GM18507 (cell line): ENCODE measurements at places on chromosomes 2 and 18.

DNA sequence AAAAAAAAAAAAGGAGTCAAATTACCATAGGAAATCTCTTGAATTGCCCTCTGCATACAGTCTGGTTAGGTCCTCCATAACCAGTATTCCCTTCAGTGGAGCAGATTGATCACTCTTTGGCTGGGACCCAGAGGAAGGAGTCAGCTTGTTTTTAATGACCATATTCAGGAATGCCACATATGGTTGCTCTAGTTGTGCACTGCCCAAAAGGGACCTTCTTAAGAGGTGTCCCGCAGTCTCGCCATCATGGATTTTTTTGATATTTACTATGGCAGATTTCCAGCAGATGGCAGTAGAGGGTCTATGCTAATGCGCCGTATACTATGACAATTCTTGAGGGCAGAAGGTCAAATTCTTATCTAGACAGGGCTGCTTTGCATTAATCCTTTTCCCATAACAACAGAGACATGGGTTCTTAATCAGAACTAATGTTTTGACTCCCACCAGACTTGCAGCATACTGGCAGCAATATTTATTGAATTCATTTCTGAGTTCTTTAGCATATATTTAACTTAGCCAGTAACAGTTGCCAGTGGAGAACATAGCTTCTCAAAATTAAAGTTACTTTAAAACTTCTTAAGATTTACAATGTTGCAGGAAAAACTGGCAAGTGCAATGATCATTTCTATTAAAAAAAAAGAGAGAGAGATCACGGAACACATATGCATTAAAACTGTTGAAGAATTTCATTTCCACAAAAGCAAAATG lies 31.8 kb upstream of the INPP4A start:
- DNase-seq, result peak; percentile 23

DNA sequence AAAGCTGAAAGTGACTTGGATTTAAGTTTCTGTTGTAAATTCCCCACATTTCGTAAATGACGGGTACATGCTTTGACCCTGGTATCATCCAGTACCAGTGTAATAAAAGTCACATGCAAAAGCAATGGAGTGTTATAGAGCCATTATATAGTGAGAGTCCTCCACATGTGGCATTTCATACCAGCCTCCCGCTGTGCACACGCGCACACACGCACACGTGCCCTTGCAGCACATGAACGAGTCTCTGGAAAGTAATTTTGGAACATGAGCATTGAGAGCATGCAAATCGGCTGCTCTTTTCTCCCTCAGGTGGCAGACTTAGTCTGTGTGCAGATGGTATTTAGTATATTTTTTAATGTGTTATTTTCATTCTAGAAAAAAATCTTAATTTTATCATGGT lies 198.1 kb downstream of the ZNF407 start:
- DNase-seq, result no peak

DNA sequence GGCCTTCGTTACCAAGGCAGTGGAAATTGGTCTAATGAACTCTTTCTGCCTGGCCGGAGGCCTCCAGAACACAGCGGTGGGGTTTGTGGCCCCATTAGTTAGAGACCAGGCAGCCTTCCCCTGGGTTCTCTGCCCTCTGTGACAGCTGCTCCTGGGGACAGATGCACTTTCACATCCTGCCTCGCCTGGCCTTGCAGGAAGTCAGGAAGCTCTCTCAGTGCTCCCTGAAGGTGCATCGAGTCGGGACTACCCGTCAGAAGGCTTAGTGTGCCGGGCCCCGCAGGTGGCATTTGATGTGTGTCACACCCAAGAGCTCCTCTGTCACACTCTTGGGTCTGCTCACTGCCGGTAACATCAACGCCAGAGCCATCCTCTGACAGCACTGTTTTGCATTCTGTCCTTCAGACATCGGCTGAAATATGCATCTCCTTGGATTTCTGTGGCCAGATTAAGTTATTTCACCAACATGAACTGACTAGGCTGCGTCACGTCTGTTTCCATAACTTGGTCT lies 158.3 kb downstream of the LDLRAD4 start:
- no peak for DNase-seq

- no peak for DNase-seq
Measured at GRCh38 chr2:40160751-40161218, 291.1 kb downstream of the SLC8A1 start.

- no peak for DNase-seq
Measured at GRCh38 chr2:2758793-2759367, 427.8 kb upstream of the MYT1L start.

DNA sequence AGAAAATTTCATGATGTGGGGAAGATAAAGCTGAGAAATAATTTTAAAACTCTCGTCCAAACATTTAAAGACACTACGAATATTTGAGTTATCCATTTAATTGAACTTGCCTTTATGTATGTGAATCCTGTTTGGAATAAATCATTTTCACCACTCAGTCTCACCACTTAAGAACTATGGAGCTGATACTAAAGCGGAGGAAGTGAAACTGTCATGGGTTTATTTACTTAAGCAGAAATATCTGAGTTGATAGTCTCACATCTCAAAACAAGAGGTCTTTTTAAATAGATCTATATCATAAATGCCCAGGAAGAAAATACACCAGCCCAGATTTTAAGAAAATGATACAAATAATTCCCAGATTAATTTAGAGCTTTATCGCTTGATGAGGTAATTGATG lies 532.4 kb downstream of the ZNF804A start:
- DNase-seq, result no peak

- DNase-seq, result no peak
Measured at GRCh38 chr2:142599504-142599903, 278.0 kb upstream of the KYNU start.

- no peak for DNase-seq
Measured at GRCh38 chr2:74744731-74745515, 89.0 kb upstream of the HK2 start.

DNA sequence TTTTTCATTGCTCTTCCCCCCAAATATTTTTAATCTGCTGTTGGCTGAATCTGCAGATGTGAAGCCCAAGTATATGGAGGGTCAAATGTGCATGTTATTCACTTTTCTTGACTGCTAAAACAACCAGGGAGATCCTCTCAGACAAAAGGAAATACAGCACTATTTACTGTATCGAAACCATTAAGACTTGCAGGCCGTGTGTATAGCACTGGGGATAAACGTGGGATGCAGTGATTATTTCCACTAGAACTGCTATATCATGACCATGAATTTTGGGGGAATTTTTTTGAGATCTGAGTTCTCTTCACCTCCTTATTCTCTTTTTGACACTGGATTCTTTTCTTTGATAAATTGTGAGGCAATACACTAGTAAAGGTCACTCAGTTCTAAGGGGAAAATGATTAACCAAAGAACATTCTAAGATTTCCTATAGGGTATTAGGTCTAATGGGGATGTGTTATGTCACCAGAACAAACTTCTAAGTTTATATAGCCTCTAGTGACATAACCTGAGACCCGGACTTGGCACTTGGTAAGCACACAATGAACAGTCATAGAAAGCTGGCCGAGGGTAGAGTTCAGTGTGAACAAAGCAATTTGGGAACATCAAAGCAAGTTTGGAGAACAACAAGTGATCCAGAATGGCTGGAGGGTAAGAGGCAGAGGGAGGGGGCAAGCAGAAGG lies 14.9 kb upstream of the UGT1A1 start:
- DNase-seq, result no peak

DNA sequence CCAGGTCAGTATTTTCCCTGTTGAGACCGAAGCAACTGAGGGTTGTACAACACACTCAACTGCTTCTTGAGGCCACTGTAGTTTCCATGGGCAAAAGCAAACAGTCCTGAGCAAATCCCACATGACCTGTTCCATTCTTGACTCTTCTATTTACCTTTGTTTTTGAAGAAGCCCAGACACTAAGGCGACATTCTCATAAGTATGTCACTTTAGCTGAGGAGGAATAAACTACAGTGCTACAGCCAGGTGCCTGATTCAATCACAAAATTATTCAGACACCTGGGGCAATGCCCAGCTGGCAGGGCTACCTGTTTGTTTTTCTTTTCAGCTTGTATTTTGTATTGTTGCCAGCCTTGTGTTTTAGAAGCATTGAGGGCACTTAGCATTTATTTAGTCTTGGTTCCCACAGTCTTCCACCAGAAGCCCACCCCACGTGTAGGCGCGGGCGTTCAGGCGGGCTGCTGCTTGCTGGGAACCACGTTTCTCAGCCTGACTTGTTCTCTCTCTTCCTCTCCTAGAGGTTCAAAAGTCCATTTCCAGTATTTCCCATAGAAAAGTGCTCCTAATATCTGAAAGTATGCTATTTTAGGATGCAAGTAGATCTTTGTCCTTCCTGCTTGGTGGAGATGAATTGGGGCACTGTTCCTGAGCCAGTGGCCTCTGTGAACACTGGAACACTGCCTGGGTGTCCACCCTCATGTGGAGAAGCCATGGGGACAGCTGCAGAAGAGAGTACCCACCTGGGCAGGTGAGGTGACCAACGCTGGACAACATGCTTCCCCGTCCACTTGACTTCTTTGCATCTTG lies 99.0 kb upstream of the COPS8 start:
- no peak for DNase-seq

- DNase-seq, result no peak
Measured at GRCh38 chr2:170361090-170361936, 183.4 kb downstream of the MYO3B start.

GRCh38 chr18:14975431-14975830 lies 227.5 kb downstream of the ANKRD30B start:
- DNase-seq, result no peak
